ENCODE measurements at places on chromosomes 7 and 10.

GRCh38 chr10:132266594-132267161 is 41.1 kb downstream of the STK32C start:
- DNase-seq: no peak

DNA sequence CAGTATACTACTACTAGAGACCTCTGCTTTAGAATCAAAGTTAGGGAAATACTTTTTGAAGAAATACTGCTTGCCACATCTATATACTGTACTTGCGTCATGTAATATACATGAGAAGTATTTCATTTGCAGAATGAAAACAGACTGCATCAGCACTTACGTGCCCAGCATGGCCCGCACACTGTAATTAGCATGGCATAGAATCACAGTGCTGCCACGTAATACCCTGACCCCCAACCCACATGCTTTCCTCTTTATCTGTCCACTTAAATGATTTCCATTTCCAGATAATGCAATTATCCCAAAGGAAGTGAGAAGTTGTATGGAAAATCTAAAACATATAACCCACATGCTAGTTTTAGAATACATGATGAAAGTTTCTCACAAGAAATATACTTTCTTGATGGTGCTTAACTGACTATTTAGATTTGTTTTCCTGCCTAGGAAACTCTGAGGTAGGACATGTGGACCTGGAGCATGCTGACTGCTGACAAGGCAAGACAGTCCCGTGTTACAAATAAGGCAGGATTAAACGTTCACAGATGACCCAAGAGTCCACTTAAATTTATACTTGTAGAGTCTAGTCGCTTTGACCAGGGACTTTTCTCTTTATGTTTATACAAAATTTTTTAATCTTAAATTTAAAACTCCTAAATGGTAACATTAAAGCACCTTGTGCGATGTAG is 12.6 kb downstream of the USP6NL start:
- no peak for DNase-seq

DNA sequence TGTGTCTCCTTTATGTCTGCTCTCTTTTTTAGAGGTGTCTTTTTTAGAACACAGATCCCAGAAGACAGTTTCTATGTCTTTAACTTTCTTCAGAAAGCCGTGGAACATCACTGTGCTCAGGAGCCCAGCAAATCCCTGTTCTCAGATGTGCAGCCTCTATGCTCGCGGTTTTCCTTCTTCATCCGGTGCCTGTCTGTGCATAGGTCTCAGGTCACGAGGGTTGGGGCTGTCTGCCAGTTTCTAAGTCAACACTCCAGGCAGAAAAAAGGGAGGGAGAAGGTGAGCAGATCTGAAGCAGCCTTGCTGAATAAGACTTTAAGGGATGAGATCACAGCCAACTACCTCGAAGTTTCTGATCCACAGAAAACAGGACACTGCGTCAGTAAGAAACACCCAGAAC is 68.5 kb downstream of the CRTAC1 start:
- DNase-seq: no peak

GRCh38 chr7:110309941-110310340 is 781.0 kb upstream of the LRRN3 start:
- no peak for DNase-seq

DNA sequence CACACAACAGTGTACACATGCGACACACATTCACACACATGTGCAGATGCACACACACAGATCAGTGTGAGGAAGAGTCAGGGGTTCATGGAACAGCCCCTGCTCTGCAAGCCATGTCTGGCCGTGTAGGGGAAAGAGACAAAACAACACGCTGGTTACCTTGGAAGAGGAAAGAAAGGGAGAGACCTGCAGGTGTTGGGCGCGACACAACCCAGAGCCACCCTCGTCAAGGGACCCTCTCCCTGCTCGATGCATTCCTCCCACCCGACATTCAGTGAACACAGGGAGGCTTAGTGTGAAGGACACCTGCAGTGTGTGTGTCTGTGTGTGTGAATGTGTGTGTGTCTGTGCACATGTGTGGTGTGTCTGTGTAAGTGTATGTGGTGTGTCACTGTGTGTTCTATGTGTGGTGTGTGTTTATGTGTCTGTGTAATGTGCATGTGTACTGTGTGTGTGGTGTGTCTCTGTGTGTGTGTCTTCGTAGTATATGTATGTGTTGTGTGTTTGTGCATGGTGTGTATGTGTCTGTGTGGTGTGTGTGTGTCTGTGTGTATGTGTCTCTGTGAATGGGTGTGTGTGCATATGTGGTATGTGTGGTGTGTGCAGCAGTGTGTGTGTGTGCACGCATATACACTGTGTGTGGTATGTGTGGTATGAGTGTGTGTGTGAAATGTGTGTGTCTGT is 69.5 kb upstream of the PITRM1 start:
- no peak for DNase-seq

DNA sequence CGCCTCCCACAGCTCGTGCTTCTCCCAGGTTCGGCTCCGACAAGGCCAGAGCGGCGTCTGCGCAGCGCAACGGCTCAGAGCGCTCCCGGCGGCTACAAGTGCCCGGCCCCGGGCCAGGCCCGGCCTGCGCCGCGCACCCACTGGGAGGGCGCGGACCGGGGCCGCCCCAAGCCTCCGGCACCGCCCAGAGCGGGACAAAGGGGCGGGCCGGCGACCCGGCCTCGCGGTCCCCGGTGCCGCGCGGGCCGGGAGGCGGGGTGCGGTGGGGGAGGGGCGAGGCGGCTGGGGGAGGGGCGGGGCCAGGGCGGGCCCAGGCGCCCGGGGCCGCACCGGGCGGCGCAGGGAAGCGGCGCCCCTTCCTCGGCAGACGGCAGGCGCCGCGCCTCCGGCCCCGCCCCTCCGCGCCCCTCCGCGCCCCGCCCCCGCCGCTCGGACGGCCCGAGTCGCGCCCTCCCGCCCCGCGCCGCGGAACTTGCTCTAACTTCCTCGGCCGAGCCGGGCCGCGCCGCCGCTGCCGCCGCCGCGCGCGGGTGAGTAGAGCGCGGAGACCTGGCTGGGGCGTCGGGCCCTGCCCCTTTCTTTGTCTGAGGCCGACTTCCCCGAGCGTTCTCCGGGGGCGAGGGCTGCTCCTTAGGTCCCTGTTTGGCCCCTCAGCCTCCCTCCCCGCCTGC is at the start of gene TSPAN14:
TSPAN14 (plus strand) TSS at position 469 of the 671 bp plus-strand sequence. CDS start 34,924 bp downstream, outside the sequence.
- peak; percentile 86 for DNase-seq

GRCh38 chr7:156998988-156999957 is 11.2 kb downstream of the MNX1 start:
- DNase-seq: no peak

DNA sequence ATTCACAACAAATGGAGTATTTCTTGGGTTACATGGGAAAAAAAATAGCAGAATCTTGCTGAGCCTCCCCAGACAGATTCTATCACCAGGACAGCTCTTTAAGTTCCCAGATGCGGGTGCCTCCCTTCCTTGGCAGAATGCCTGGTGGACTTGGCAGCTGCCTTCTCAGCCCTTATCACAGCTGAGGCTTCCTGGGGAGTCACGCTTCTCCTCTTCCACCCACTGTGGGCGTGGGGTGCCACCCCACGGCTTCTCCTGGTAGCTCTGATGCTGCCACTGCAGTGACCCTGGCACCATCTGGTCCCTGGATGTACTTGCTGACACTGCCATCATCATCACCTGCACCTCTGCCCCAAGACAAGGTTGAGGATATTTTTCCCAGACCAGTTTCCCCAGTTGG is 16.2 kb upstream of the NME8 start:
- peak; percentile 76 for DNase-seq

- peak; percentile 38 for DNase-seq
These were observed 470.4 kb upstream of the IGFBP3 start for GRCh38 chr7:46391231-46392201.

DNA sequence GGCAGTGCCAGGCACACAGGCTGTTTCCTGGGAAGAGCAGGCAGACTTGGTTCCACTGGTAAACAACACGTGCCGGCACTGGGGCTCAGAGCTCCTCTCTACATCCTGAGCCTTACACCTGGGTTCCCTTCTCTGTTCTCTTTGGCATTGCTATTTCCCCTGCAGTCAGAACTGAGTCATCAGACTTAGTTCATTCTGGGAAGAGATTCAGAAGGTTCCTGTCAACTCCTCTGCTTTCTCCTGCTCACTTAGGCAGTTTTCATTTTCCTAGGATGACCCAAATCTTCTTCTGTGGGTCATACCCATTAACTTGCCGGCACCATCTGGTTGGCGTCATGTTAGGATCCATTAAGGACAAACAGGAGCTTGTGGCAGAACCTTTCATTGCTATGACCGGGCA is 33.4 kb upstream of the LRRC18 start:
- no peak for DNase-seq

DNA sequence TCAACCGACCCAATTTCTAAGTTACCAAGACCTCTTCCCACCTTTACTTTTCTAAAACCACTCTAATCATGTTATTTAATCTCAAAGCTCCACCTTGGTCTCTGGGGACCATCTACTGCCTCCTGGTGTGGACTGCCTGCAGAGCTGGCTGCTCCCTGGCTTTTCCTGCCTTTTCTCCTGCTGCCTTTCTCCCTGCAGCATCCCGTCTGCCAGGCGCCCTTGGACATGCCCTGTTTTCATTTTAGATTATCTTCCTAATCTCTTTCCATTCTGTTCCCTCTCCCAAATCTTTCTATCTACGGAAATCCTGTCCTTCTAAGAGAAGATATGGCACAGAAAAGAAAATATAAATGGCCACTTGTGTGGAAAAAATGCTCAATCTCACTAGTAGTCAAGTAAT is 23.1 kb downstream of the TCAF1 start:
- no peak for DNase-seq

DNA sequence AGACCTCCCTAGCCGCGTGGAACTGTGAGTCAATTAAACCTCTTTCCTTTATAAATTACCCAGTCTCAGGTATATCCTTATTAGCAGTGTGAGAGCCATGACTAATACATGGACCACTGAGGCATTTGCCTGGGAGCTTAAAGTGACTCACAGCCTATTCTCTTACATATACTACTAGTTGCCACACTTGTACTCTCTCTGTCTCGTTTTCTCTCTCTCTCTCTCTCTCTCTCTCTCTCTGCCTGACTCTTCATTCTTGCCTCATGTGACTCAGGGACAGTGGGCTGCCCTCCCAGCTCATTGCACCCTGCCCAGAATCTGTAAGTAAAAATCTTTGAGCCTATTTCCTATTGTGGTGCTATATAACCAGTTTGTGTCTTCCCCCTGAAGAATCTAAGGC is 238.5 kb upstream of the MAGI2 start:
- DNase-seq: no peak

GRCh38 chr10:94115725-94116124 is 122.0 kb downstream of the PLCE1 start:
- DNase-seq: no peak

GRCh38 chr10:117948493-117948892 is 98.2 kb downstream of the RAB11FIP2 start:
- DNase-seq: no peak

DNA sequence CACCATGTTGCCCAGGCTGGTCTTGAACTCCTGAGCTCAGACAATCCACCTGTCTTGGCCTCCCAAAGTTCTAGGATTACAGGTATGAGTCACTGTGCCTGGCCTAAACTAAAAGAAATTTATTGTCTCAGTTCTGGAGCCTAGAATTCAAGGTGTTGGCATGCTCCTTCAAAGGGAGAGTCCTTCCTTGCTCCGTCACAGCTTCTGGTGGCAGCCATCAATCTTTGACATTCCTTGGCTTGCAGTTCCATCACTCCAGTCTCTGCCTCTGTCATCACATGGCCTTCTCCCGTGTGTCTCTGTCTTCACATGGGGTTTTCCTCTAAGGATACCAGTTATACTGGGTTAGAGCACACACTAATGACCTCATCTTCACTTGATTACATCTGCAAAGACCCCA is 55.5 kb downstream of the DNAJC12 start:
- DNase-seq: no peak

GRCh38 chr7:48742079-48742798 is 182.1 kb upstream of the CDC14C start:
- no peak for DNase-seq

DNA sequence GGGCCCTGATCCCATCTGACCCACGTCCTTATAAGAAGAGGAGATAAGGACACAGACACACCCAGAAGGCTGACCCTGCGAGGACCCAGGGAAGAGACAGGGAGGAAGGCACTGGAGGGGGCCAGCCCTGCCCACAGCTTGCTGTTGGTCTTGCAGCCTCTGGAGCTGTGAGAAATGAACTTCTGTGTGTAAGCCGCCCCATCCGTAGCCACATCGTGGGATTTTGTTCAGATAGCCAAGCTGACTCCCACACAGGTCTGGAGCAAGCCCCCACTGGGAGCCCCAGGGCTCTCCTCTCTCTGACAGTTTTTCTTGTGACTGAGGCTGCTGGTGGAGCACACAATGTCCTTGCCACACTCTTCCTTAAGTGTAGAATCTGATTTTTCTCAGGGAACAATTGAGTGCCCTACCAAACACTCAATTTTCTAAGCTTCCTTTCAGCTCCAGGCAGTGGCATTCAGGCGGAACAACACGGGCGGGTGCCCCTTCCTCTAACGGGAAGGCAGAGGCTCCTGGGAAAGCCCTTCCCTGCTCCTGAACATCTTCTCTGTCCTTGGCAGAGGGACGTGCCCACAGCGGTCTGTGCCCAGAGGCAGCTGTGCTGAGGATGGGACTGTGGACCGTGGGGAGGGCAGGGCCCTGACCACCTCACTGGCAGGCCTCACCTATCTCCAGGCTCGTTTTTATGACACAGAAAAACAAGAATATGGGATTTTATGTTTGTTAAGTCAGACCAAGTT is 160.6 kb upstream of the SHH start:
- no peak for DNase-seq

DNA sequence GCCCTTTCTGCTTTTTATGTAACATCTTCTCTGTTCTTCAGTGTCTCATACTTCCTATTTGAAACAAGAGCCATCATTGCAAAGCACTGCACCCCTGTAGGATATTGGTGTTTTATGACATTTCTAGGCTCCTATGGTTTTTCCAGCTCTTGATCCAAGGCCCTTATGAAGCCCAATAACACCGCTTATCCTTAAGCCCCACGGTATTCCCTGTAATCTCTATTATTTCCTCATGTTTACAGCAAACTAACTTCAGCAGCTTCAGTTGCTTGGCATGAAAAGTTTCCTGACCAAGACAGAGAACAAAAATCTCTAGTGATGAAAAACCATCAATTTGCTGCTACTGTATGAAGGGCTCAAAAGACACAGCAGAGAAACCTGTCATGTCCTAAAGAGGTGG is 34.1 kb upstream of the TES start:
- no peak for DNase-seq

DNA sequence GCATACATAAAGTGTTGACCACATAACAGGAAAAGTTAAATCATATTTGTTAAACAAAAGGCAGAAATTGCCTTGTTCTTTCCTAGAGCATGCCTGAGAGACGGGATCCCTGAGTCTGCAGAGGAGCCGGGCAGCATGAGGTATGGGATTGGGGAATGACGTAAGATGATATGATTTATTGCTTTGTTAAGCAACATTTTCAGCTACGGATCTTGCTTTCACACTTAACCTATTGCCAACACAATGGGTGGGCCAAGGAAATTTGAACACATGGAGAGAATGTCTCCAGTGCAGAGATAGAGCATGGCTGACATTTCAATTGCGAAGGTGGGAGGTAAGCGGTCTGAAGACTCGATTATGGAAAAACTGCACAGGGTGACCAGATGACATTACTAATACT is 76.7 kb downstream of the EMX2 start:
- DNase-seq: no peak

GRCh38 chr10:33238643-33239042 is 95.8 kb downstream of the NRP1 start:
- DNase-seq: no peak
